ENCODE measurements at places on chromosomes 2 and 18.

GRCh38 chr18:50128506-50129271, 66.3 kb downstream of the MYO5B start:
- no peak for DNase-seq

DNA sequence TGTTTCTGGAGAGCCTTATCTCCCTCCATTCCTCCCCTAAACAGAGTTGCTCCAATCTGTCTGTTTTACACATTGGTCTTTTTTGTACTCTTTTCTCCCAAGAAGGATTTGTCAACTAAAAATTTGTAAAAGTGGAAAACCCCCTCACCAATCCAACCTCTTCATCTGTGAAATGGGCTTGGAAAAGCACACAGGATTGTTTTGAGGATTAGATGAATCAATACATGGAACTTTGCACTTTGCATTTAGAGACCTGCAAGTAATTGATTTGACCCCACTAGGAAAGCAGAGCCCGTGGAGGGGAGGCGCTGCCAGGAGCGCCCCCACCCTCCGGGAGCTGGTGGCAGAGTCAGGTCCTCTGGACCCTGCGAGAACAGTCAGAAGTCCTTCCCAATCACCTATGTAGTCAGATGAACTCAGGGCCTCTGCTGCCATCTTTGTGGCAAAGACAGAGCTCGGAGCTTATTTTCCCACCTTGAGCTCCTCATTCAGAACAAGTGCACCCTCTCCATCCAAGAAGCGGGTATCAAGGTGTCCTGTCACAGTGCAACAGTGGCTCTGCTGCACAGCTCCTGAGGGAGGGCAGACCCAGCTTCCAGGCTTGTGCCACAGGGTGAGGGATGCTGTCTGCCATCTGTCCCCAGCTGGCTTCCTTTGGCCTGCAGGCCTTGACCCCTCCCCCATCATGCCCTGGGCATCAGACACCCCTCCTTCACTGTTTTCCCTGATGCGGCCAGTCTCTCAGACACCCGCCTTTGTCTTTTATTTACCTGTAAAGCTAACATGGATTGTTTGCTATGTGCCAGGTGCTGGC, 1.7 kb upstream of the TMEM185B start:
- DNase-seq = no peak

DNA sequence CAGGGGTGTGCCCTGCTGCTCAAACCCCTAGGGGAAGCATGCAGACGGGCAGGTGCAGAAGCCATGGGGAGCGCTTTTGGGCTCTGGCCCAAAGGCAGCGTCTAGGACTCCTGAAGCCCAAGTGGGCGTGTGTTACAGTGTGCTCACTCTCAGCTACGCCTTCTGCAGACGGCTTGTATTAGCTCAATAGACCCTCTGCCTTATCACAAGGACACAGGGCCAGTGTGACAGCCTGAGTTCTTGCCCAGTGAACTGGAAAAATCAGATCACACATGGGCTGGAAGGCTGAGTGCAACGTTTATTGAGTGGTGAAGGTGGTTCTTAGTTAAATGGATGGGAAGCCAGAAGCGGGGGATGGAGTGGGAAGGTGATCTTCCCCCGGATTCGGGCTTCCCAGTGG, 210.9 kb downstream of the CDH20 start:
- no peak for DNase-seq

GRCh38 chr18:12516049-12516630, 108.4 kb downstream of the PRELID3A start:
- DNase-seq = no peak

DNA sequence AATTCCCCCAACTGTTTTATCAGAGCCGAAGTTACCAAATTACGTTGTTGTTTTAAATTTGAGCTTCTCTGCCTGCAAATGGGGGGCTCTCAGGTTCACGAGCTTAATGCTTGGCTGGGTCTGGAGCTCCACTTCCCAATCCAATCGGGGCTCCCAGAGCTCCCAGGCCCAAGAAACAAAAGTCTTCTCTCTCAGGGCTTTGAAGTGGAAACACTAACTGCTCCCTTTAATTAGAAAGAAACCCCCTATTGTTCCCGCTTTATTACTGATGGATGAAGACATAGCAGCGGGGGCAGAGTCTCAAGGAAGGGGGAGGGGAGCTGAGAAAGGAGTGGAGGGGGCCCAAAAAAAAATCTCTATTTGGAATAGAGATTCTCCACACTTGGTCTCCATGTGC, 15.6 kb upstream of the PKDCC start:
- DNase-seq = no peak

DNA sequence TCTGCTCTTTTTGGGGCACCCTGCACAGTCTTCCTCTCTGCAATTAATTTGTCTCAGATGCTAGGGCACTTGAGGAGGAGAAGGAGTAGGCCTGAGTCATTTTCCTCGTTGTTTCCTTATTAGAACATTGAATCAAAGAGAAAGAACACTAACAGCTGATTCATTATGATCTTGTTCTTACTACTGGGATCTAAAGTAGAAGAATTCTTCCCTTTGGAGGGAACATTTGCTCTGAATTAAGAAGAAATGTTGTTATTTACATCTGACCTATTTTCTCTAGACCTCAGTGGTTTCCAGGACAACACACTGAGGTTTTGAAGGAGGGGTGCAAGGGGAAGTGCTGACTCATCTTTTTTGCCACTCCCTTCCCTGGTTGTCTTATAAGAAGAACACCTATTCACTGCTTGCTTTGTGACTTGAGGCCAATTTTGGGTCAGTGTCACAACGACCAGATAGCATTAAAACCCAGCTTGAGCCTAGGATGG, 24.3 kb upstream of the STAT1 start:
- no peak for DNase-seq

Data from stimulated activated CD4-positive, alpha-beta T cell treated with anti-CD3 and anti-CD28 coated beads, Interleukin-1b, Interleukin-23, amount 100 ng/mL, for 4 hours (primary cell).